ENCODE measurements at places on chromosomes 5 and 9.

GRCh38 chr9:69249337-69249736, 75.3 kb downstream of the TJP2 start:
- DNase-seq, result no peak

DNA sequence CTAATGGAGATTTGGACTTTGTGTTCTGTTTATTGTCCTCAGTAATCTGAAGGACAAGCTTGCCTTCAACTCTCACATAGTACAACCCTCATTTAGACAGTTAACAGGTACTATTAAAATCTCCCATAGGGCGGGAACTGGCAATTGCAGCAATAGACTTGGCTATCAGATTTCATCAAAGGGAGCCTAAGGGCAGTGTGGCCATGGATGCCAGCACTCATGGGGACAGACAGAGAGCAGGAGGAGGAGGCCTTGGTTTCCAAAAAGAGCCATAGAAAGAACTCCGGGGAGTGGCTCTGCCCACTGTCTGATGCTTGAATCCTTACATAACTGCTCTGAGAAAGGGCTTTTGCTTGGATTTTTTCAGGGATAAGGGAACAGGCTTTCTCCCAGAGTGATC, 6.8 kb downstream of the SLC36A1 start:
- no peak for DNase-seq

GRCh38 chr9:90735952-90736351, 65.7 kb upstream of the SYK start:
- DNase-seq, result no peak

- no peak for DNase-seq
These were observed 492 bp upstream of the NEK6 start for GRCh38 chr9:124257070-124257843.

- DNase-seq, result no peak
These were observed 110.9 kb downstream of the LIFR start for GRCh38 chr5:38445374-38446028.

DNA sequence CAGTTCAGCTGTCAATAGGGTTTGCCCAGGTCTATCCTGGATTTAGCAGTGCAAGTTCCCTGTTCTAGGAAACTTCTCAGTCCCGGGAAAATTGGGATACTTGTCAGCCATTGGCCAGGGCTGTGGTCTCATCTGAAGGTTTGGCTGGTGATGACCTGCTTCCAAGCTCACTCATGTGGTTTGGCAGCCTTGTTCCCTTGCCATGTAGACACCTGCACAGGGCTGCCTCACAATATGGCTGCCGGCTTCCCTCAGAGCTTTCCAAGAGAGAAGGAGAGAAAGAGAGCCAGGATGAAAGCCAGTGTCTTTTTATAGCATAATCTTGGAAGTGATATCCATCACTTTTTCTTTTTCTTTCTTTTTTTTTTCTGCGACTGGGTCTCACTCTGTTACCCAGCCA, 37.7 kb upstream of the HMCN2 start:
- no peak for DNase-seq

DNA sequence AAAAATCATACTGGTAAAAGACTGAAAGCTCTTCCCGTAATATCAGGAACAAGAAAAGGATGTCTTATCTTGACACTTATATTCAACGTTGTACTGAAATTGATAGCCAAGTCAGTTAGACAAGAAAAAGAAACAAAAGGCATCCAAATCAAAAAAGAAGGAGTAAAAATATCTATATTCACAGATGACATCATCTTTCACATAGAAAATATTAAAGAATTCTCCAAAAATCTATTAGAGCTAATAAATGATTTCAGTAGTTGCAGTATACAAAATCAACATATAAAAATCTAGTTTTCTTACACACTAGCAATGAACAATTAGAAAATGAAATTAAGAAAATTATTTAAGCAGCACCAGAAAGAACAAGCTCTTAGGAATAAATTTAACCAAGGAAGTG, 24.3 kb downstream of the SPDL1 start:
- DNase-seq, result no peak

DNA sequence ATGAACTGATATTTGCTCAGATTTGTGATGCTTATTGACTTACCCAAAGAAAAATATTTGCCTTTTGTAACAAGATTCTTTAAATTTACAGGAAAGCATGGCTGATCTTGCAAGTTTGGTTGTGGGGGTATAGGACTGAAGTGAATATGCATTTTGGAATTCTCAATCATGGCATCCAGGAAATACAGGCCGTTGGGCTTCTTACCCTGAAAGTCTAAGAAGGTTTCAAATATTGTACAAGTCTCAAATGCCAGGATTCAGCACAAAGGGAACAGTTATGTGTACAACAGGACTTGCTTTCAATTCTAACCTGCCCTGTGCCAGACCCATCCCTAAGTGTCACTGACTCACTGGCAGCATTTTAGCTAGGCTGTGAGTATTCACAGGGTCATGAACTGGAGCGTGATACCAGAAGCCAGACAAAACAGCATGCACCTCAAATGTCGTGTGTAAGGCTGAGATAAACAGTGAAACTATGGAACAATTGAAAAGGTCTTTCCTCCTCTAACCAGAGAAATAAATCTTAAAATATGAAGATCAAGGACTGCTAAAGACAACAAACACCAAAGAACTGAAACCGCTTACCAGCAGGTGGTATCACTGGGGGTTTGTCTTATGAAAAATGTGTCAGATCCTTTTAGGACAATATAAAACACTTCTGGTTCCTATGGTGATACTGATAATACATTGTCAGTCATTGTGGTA, 168.6 kb upstream of the RGMB start:
- no peak for DNase-seq

GRCh38 chr5:157596487-157596886, 20.9 kb upstream of the ADAM19 start:
- DNase-seq, result no peak

DNA sequence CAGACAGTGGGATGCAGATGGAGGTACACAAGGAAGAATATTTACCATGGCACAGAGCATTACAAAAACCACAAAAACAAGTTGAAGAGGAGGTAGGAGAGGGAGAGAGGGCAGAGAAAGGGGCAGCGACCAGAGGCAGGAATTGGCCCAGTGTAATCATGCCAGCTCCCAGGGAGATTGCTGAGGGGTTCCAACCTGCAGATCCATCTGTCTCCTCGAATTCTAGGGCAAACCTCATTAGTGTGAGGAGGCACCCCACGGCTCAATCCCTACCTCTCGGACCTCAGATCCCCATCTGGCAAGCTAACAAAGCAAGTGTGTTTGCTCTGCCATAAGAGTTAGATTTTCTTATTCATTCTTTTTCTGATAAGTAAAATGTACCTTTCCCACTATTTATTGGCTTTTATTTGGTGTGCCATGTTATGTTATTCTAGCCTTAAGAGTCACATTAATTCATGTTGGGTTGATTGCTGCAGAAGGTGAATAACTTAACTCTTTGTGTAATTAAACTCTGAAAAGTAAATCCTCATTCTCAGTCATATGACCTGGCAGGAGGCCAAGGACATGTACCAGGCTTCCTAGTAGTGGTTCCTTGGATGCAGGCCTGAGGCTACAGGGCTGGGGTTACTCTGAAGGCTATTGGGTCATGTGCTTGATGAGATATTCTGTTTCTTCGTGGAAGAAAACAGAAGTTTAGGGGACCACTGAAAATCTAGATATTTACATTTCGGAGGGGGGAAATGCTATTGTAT, 315.2 kb upstream of the ATP10B start:
- no peak for DNase-seq

GRCh38 chr5:137141779-137142178, 357.3 kb downstream of the SPOCK1 start:
- DNase-seq, result no peak

GRCh38 chr5:56175488-56175887, 57.6 kb downstream of the ANKRD55 start:
- DNase-seq, result peak; percentile 44

DNA sequence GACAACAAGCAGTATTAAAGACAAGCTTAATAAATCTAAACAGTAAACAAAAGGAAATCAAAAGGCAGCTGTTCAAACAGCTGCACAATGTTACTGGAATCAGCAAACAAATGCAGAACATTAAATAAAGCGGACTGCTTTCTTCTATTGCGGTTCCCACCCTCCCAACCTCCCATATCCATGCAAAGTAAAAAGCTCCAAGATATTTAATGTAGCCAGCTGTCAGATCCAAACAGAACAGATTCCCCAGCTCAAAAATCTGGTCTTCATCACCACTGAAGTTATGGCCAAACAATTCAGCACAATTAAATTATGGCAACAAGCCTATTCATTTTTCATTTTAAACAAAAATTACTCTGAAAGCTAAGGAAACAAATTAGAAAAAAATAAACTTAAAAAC, 75.9 kb downstream of the SLC38A9 start:
- DNase-seq, result no peak

DNA sequence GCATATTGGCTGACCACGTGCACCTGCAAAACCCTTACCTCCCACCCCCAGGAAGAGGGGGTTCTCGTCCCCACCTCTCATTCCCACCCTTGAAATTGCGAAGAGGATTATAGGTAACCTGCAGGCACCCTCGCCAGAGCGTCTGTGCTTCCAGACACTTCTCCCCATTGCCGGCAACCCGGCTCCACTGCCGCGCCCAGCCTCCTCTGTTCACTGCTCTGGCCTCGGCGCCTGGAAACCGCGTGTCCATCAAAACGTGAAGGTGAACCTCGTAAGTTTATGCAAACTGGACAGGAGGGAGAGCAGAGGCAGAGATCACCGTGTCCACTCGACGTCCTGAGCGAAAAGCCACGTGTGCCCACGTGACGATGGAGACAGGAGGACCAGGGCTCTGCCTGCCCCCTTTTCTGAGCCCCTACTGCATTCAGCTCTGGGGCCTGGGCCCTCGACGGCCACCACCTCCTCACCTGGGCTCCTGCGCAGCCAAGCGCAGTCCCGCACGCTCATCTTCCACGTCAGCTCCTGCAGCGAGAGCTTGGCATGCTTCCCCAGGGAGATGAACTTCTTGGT, 1.9 kb downstream of the TERT start:
- DNase-seq, result no peak

DNA sequence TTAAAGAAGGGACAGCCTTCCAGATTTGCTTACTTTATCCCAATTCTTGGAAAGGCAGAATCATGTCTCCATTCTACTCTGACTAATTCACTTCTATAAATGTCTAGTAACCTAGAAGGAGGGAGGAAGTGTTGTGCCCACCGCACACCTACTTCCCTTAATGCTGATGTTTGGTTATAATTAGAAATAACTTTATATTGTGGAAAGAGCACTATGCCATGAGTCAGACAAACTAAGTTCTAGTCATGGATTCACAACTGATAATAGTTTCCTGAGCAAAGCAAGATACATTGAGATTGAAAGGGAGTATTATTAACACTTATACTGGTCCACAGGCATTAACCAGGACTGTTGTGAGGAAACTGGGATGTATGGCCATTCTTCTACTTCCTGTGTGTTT, 345.9 kb upstream of the RPS23 start:
- DNase-seq, result no peak

DNA sequence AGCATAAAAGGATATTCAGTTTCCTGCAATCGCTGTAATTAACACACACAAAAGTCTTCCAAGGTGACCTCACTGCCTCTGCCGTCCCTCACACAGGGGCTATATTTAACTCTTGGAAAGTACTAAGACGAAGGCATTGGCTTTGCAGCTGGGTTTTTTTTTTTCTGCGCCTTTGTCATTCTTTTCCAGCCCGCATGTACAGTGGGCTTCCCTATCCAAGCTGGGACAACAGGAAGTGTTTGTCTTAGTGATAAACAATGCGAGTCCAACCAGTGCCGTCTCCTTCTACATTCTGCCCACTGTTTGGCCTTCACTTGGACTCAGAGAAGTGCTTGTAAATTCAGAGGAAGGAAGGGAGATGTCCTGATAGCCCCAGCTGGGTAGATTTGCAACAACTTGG, 17.6 kb downstream of the AFAP1L1 start:
- no peak for DNase-seq

DNA sequence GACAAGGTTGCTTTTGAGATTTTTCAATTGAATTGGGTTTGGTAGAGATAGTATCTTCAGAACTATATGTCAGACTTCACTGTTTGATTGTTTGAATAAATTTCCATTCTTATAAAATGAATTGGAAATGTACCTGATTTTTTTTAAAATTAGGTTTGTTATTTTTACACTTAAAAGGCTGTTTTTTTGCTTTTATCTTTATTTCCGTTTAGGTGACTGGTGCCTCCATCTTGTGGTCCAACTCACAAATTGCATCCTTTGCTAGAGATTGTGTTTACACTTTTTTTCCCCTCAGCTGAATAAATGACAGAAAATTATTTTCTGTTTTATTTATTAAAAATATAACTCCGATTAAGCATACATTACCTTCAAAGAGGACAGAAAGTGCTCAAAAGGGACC, 15.6 kb downstream of the NDUFAF2 start:
- DNase-seq, result no peak

- no peak for DNase-seq
These were observed 11.1 kb downstream of the LCP2 start for GRCh38 chr5:170286386-170286925.

- DNase-seq, result no peak
These were observed 11.7 kb downstream of the ARPC5L start for GRCh38 chr9:124873664-124874063.

GRCh38 chr9:104177003-104177611, 83.0 kb downstream of the SMC2 start:
- no peak for DNase-seq

DNA sequence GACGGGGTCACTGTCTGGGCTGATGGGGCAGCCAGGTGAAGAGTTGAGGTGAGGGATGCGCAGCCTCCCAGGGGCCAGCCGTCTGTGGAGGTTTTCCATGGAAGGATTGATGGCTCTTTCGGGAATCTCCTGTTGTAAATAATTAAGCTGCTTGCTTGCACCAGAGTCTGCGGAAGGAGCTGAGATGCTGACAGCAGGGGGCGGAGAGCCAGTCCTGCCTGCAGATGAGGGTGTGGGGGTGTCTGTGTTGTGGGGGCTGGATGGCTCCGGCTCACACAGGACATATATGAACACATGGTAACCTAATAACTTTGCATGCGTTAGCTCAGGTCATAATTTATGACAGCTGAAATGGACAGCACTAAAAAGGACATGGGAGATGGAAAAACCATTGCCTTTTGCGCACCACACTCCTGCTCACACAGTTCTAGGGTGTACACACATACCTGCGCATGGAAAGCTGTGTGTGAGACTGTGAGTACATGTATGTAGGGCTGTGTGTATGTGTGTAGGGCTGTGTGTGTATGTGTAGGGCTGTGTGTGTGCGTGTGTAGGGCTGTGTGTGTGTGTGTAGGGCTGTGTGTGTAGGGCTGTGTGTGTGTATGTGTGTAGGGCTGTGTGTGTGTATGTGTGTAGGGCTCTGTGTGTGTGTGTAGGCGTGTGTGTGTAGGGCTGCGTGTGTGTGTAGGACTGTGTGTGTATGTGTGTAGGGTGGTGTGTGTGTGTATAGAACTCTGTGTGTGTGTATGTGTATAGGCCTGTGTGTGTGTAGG, 36.8 kb upstream of the SEMA4D start:
- DNase-seq, result no peak

All from GM04503 (cell line).